ENCODE measurements at places on chromosomes 7 and 10.

DNA sequence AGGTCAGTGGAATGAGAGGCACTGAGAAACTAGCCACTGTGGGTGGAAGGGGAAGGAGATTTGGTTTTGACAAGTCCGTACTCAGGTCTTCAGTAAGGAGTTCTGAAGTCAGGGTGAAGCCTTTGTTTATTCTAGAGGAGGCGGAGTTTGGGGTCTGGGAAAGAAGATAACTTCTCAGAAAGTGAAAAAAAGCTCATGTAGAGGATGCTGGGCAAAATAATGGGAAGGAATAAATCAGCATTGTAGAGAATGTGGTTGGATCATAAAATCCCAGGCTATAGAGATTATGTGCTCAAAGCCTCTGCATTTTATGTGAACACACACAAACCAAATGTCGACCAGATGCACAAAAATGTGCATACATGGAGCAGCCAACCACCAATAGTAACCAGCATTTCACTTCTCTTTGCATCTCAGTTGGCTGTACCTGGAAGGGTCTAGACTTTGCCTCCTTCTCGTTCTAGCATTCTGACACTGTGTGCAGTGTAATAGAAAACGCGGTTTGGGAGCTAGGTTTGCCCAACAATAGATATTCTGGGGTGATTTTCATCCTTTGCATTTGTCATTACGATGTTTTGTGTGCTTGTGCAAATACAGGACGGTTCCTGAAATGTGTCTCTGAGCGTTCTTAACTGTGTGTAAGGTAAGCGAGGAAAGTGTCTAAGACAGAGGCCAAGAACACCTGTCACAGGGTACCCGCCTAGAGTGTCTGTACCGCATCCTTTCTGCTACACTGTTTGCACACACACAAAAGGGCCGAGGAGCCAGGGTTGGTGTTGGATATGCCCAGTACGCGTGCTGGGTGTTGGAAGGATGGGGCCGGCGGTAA lies 603 bp upstream of the HECW1 start:
- DNase-seq = peak; percentile 54

DNA sequence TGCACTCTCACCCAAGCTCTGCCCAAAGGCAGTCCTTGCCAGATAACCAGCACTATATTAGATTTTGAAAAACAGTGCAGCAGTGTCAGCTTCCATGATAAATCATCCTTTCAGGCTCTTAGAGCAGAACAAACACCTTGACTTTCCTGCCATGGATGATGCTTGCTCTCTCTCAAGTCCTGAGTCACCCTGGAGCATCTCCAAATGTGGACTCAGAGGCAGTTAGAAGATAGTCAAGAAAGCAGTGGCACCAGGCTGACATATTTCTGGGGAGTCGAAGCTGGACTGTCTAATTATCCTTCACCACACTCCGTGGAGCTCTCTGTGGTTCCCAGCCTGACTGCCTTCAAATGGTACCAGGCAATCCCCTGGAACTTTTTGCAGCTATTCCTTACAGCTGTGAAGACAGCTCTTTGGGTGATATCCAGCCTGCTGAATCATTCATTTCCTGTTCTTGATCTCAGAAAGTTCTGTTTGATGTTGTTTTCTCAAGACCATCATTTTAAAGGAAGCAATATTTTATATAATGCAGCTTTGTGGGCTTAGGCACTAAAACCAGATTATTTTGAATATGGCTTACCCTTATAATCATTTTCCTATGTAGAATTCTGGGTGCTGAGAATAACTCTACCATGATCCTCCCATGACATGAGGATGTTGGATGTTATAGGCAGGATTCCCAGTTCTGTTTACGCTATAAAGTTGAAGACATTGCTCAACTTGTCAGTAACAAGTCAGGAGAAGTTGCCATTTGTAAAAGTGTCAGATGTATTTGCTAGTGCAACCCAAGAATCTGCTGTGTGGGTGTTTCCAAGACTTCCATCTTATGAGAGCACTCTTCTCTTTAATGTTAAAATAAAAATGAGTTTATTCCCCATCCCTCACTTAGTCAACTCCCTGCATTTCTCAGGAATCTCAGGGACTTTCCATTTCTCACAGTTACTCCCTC lies 233.8 kb downstream of the C7orf25 start:
- peak; percentile 98 for DNase-seq

- no peak for DNase-seq
Observed at GRCh38 chr10:62652114-62652513, 152.4 kb upstream of the ADO start.

DNA sequence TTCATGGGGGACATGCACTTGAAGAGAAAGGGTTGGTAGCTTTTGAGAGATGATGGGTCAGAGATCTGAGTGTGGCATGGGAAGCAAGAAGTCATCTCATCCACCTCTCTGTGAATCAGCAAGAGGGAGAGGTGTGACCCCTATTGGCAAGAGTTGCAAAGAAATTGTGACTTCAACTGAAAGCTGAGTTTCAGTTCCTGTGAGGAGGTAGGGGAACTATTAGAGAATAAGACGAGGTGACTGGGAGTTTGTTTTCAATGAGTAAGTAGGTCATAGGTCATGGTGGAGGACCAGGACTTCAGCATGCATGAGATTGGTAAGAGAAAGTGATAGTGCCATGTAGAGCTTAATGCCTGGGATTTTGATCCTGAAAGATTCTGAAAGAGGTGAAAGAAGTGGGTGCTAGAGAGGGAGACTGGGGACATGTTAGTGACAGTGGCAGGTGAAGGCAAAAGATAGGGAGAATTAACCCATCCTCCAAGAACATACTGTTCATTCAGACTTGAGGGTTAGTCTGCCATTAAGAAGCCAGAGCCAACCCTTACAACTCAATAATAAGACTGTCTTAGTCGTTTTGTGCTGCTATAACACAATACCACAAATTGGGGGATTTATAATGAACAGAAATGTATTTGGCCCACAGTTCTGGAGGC lies 75.5 kb upstream of the CAPZA2 start:
- DNase-seq = no peak

DNA sequence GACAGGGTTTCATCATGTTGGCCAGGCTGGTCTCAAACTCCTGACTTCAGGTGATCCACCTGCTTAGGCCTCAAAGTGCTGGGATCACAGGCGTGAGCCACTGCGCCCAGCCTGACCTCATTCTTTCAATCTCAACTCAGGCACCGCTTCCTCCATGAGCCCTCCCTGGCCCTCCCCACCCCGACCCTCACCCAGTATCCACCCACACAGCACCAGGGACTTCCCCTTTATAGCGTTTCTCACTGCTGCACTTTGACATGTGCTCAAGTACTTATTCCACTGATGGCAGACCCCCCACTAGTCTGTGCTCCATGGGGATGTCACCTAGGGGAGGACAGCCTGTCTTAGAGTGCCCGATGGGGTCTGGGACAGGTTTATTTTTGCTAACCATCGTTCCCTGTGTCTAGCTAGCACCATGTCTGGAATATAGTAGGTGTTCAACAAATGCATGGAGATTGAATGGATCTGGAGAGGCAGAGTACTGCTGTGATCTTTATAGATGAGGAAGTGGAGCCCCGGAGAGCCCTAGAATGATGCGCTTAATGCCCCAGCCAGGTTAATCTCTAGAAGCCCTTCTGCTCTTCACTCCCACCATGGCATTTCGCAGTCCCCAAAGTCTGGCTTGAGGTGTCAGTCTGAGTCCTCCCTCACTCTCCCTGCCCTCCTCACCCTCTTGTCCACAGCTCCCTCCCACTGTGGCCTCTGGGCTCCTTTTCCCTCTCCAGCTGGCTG lies 258.8 kb downstream of the RPS24 start:
- DNase-seq = no peak

- no peak for DNase-seq
Observed at GRCh38 chr10:83680470-83680891, 458.8 kb upstream of the GHITM start.

- DNase-seq = no peak
Observed at GRCh38 chr10:60508831-60509230, 119.2 kb upstream of the ANK3 start.

DNA sequence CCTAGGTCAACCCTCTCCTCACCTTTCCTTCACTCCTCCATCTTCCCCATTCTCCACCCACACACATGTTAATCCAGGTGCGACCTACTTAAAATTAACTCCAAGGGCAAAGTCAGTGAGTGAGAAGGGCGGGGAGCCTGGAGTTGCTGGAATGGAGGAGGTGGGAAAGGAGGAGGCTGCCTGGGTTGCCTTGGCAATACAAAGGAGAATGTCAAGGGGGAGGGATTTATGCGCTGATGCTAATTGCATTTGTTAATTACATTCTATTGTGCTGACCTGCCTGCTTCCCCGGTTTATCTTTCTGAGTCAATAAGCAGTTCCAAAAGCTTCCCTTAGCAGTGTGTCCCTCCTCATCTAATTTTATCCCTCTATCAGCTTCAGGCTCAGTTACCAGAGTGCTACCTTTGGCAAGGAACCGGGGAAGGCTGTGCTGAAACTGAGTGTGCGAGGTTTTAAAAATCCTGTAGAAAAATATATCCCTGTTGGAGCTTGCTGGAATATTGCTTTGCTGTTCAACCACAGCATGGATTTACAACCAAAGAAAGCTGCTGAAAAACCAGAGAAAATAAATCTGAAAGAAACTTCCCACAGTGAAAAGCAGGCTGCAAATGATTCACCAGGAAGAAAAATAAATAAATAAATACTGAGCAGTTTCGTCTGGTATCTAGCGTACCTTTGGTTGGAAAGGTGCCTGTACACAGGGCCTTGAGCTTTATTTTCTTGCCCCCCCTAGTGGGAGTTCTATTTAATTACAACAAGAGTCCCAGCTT lies 113.2 kb upstream of the DGKB start:
- DNase-seq = peak; percentile 54

DNA sequence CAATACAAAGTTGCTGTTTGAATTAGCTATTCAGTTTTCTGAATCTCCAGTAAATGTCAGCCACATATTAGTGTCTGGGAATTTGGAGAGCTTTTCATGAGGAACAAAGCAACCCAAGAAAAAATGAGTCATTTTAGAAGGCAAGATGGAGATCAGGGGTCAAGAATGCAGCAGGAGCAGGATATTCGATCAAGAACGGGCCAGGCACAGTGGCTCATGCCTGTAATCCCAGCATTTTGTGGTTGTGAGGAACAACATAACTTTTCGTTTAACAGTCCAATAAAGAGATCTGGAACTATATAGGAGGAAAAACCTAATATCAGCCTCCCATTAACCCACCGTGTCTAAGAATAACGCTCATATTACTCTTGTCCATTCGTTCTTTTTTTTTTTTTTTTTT lies 600.5 kb downstream of the MAGI2 start:
- no peak for DNase-seq
